Hematopoietic multipotent progenitor cell treated with erythropoietin and hydrocortisone succinate and interleukin-3 and kit ligand, for 17 days (in vitro differentiated cells): ENCODE measurements at places on chromosomes 1 and 21.

- no peak for DNase-seq
These were observed at the start of gene KRTAP12-2 for GRCh38 chr21:44666401-44667320. KRTAP12-2 (minus strand) TSS chr21:44666927; CDS start chr21:44666886, 41 bp downstream.

DNA sequence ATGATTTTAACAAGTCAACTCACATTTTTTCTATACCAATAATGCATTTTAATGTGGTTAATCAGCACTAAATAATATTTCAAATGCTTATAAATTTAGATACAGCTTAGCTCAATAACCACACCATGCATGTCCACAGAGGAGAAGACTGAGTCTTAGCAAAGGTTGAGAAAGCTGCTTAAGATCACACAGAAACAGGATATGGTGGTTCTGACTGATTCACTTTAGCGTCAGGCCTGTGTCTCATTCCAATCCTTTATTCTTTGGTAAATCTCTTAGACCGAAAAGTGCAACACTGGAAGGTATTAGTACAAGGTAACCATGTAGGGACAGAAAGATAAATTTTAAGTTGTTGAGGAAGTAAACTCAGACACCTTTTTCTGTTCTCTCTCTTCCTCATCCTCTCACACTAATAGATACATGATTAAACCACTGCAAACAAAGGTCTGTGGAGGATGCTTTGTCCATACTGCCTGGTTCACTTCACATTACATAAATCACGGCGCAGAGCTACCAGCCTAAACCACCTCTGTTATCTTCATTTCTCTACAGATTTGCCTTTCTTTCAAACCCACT lies 139.0 kb downstream of the DPYD start:
- DNase-seq: no peak

- peak; percentile 52 for DNase-seq
These were observed 28.3 kb downstream of the GADD45A start for GRCh38 chr1:67713057-67713846.

GRCh38 chr1:5976231-5976630 lies 16.0 kb downstream of the NPHP4 start:
- DNase-seq: no peak

DNA sequence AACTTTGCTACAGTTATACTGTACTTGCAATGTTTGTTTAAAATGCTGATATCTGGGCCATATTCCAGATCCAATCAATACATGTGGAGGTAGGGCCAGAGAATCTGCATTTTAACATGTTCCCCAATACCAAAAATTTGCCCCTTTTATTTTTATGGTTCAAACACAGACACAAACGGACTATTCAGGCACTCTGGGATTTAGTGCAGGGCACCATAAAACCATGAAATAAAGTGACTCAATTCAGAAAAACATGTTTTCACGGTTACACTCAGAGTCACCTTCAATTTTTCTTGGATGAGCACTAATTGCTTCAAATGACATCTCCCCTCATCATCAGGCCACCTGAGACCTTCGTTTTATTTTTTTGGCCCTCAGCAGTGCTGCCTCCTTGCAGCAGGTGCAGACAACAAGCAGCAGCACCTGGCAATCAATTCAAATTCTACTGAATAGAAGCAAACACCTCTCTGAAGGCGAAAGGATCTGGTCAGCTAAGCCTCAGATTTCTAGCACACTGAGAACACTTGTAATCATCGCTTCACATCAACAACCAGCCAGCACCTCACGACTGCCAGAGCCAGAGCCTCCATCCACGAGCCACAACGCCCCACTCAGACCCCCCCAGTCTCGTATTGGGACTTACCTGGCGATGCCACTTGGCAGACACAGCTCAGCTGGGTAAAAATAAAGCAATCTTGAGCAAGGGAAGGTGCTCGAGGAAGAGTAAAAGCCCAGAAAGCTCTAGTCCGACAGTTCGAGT lies 1.1 kb downstream of the ERO1B start:
- no peak for DNase-seq

GRCh38 chr1:151832318-151832980 lies 847 bp upstream of the RORC start:
- no peak for DNase-seq

DNA sequence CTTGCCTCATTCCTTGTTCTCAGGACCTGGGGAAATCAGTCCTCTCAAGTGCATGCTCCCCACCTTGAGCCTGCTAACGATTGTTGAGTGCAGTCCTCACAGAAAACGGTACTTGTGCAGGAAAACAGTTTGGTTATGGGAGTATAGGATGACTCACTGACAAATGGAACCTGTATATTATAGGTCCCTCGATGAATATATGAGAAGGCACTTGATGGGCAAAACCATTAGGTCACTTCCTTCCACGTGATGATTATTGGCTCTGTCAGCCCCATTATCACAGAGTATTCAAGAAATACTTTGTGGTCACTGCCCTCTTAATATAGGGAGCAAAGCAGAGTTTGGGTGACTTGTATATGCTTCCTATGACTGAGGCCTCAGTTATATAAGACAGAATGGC lies 6.2 kb downstream of the CCDC17 start:
- no peak for DNase-seq

DNA sequence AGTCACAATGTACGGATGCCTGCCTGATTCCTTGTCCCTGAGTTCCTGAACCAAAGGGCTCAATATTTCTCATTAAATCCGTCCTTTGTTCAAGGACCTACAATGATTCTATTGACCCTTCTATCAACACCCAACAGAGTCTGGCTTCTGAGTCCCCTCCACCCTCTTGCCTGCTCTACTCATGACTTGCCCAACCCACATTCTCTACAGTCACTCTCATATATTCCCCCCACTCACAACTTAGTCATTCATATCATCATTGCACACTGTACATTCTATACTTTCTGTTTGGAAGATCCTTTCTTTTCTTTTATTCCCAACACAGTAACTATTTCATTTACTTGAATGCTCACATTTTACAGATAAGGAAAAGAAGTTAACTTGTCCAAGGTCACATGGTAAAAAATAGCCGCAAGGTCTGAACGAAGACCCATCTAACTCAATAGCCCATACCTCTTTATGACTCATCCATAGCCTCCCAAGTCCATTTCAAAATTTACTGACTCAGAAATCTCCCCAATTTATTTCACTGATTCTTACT lies 3.6 kb downstream of the OTUD7B start:
- no peak for DNase-seq

DNA sequence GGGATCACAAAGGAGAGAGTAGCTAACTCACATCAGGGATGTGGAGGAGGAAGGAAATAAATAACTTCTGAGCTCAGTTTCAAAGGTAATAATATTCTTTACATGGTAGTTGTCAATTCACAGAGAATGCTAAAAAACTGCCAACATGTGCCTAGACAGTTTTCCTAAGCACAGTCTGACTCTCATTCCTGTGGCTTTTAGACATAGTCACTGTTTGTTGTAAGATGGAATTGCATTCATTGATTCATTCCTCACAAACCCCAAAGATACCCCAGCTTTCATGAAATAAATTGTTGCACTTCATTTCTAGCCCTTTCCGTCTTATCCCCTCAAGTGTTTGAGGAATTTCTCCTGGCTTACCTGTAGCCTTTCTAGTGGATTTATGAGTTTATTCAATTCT lies 263.9 kb downstream of the NTNG1 start:
- DNase-seq: no peak

GRCh38 chr1:233433436-233434210 lies 106.1 kb downstream of the MAP3K21 start:
- no peak for DNase-seq

GRCh38 chr1:234486858-234487840 lies 8.2 kb upstream of the TARBP1 start:
- peak; percentile 79 for DNase-seq

DNA sequence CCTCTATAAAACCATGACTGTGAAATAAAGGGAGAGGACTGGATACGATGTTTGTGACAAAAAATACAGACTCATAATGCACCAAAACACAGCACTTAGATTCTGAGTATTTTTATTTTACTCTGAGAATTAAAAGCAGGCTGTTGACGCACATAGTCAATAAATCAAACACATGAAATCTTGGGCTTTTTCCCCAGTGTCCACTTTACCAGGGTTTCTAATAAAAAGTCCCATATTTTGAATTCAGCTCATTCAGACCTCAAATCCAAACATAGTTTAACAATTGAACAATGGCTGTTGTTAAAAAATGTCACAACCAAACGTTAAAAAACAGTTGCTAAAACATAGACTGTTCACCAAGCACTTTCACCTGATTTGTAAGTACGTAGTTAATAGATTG lies 553.4 kb downstream of the LTN1 start:
- DNase-seq: no peak

DNA sequence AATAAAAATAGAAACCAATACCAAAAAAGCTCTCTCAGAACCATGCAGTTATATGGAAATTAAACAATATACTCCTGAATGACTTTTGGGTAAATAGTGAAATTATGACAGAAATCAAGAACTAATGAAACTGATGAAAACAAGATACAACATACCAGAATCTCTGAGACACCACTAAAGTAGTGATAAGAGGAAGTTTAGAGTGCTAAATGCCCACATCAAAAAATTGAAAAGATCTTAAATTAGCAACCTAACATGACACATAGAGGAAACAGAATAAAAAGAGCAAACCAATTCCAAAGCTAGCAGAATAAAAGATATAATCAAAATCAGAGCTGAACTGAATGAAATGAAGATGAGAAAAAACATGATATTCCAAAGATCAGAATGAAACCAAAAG lies 430.9 kb downstream of the LTN1 start:
- no peak for DNase-seq

GRCh38 chr1:154479764-154480421 lies 22.1 kb upstream of the TDRD10 start:
- peak; percentile 84 for DNase-seq

DNA sequence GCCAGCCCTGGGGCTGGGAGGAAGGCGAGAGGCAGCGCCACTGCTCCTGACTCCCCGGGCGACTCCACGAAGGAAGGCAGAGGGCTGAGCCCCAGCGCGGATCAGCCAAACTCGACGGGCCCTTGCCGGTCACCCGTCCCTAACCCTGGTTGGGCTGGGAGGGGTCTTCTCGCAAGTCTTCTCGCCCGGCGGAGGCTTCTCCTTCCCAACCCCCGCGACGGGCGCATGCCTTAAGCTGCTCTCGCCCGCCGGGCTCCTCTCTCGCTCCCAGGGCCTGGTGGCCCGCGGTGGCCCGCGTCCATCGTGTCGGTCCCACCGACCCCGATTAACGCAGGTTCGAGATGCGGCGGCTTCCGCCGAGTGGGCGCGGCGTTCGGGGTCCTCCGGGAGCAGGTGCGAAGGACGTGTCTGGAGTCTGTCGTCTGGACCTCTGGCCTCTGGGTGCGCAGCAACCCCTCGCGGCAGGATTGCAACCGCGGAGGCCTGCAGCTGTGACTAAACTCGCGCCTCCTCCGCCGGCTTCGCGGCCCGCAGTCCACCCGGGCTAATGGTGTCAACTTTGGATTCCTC lies 29.0 kb upstream of the PPM1J start:
- no peak for DNase-seq

- peak; percentile 28 for DNase-seq
These were observed 39.1 kb downstream of the CLSTN1 start for GRCh38 chr1:9784508-9785133.

DNA sequence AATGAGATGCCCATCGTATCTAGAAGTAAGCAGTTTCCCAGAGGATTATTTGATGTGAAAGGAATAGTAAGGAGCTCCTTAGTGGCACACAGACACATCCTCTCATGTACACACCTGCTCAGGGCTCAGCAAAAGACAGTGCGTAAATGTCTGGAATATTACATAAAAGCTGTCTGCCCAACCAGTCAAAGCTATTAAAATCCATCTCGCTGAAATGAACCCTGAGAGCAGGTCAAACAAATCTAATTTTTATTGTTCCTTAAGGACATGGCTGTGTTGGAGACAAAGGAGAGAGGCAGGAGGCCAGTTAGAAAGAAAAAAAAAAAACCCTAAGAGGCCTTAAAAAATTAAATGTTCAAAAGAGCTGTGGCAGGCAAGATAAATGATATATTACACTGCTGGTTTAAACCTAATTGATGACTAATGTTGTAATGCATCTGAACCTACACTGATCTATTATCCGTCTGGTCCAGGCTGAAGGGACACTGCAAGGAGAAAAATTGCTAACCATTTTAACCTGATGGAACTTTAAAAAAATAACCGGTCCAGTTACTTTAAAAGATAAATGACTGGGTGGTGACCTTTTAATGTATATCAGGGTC lies 58.5 kb upstream of the FGGY start:
- no peak for DNase-seq

DNA sequence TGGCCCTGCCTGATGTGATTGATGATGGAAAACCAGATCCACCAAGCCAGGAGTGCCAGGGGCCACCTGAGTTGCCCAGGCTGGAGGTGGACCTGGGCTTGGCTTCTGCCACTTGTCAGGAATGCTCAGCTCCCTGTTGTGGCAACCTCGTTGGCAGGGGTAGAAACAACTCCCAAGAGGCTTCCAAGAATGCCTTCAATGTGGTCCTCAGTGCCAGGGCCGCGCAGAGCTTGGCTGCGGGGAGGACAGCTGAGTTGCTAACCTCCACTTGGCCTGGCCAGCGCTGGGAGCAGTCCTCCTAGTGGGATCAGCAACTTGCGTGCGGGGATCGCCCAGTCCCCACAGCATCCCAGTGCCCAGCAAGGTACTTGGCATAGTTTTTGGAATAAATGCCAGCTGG lies 9.0 kb downstream of the MYOM3 start:
- no peak for DNase-seq

DNA sequence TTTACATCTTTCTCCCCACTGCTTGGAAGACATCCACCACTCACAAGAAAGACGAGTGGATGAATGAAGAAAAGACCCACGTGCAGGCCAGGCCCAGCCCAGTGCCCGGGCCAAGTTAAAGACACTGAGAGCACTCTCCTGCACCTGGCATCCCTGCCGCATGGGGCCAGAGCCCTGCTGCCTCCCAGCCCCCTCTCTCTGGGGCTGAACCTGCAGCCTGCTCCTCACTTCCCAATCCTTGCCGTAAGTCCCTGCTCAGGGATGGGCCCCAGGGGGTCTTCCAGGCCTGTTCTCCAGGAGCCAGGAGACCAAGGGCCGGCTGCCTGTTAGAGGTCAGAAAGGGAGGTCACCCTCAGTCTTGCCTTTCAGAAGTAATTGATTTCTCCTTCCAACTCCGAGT lies 168.5 kb upstream of the ZC3H12A start:
- no peak for DNase-seq

- no peak for DNase-seq
These were observed 17.7 kb downstream of the PTPRC start for GRCh38 chr1:198656500-198656932.

GRCh38 chr1:78275456-78275855 lies 215.3 kb upstream of the PTGFR start:
- DNase-seq: no peak

- no peak for DNase-seq
These were observed 364.6 kb upstream of the PROX1 start for GRCh38 chr1:213623064-213623581.

- no peak for DNase-seq
These were observed 4.6 kb upstream of the PIAS3 start for GRCh38 chr1:145863282-145864018.

- no peak for DNase-seq
These were observed 102.9 kb downstream of the ZZZ3 start for GRCh38 chr1:77579547-77579946.

- no peak for DNase-seq
These were observed 156.5 kb downstream of the HLX start for GRCh38 chr1:221035662-221036153.

- no peak for DNase-seq
These were observed 39.6 kb upstream of the PGBD5 start for GRCh38 chr1:230465691-230466090.

GRCh38 chr21:27548486-27548885 lies 581.6 kb upstream of the ADAMTS5 start:
- no peak for DNase-seq
